ENCODE measurements at places on chromosomes 5 and 9.

- H3K27ac ChIP-seq, result no peak overlapping the region
- H3K4me1 ChIP-seq, result no peaks in the 10 kb centered on the region
- H3K4me3 ChIP-seq, result no peak overlapping the region
- H3K36me3 ChIP-seq, result no peaks in the 10 kb centered on the region
- DNase-seq, result no peak
Observed at GRCh38 chr5:107436201-107436600, 234.5 kb downstream of the EFNA5 start.

GRCh38 chr5:67395790-67396418 lies 199.3 kb upstream of the CD180 start:
- no peak for DNase-seq
- H3K4me1 ChIP-seq, result no peaks in the 10 kb centered on the region
- H3K27ac ChIP-seq, result no peak overlapping the region
- H3K36me3 ChIP-seq, result no peaks in the 10 kb centered on the region

GRCh38 chr5:160614136-160614535 lies 192.5 kb downstream of the PTTG1 start:
- H3K4me3 ChIP-seq, result no peak overlapping the region
- no peak for DNase-seq
- no peaks in the 10 kb centered on the region for H3K27me3 ChIP-seq
- no peaks in the 10 kb centered on the region for H3K36me3 ChIP-seq
- no peaks in the 10 kb centered on the region for H3K4me1 ChIP-seq

DNA sequence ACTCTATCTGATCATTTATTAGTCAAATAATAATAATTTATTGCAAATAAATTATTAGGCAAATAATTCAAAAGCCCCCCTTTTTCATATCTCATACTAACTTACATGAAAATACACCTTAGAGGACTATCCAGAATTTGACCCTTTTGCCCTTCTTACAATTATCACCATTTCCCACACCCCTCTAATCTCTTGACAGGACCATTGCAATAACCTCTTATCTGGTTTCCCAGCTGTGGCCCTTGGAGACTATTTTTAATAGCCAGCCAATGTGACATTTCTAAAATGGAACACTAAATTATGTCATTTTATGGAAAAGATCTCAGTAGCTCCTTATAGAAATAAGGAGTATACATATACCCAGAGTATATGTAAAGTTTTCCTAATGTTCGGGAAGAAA lies 588.4 kb upstream of the COX7C start:
- no peak overlapping the region for H3K27ac ChIP-seq
- no peaks in the 10 kb centered on the region for H3K36me3 ChIP-seq
- H3K4me3 ChIP-seq, result no peak overlapping the region
- DNase-seq, result no peak

GRCh38 chr5:62138607-62139006 lies 167.4 kb upstream of the KIF2A start:
- H3K36me3 ChIP-seq, result no peaks in the 10 kb centered on the region
- H3K27me3 ChIP-seq, result peaks cover 4% of the 10 kb centered on the region
- no peak for DNase-seq
- no peaks in the 10 kb centered on the region for H3K4me1 ChIP-seq
- no peak overlapping the region for H3K4me3 ChIP-seq

Data from breast epithelium (tissue), 4 donors.